Islet precursor cell (in vitro differentiated cells): ENCODE measurements at places on chromosomes 1 and 21.
A peak's percentile ranks its signal among the peaks of the same experiment; 100 is the strongest.

DNA sequence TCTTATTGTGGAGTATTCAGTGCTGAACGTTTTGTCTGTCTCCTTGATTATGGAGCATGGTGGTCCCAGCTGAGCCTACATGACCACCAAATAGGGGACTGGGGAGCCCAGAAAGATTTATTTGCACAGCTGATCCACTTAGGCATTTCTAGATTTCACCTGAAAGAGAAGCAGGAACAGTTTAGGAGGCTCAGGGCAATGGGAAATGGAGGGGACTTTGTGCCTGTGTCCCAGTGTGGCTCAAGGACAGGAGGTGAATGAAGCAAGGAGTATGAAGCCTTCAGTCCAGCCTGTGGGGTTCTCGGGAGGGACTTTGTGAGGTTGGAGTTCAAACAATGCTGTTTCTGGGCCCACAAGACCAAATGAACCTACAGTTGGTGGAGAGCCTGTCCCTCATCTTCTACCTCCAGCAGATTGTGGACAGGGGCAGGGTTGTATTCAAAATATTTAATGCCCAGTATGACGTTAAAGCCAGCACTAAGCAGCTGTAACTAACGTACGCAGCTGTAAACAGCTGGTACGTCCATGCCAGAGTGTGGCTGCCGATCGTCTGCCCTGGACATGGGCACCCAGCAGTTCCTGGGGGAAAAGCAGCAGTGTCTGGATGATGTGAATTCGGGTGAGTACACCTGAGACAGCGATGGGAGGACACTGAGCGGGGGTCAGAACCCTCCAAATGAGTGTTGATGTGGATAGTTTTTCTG, 164.9 kb upstream of the RAB4A start:
- peak; percentile 41 for DNase-seq

- no peak for DNase-seq
Measured at GRCh38 chr1:112141923-112142322, 152.5 kb upstream of the KCND3 start.

DNA sequence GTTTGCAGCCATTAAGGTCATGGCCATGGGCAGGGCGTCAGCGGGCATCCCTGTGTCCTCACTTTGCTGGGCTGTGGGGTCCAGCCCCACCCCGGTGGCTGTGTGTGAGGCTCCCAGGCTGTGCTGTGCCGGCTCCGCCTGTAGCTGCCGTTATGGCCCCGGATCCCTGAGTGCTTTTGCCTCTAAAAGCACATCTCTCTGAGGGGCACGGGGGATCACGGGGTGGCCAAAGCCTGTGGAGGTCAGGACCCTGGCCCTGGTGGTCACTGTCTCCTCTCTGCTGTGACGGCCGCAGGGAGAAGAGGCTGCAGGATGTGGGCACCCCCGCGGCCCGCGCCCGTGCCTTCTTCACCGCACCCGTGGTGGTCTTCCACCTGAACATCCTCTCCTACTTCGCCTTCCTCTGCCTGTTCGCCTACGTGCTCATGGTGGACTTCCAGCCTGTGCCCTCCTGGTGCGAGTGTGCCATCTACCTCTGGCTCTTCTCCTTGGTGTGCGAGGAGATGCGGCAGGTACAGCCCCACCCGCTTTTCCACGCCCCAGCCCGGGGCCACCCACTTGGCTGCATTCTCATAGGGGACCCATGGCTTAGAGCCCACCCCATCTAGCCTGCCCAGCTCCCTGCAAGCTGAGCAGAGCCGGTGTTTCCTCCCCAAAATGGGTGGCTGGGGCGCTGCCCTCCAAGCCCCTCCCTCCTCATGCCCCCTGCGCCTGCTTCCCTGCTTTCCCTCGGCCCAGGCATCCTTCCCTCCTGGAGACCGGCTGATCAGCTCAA, 48.2 kb downstream of the TRPM2 start:
- no peak for DNase-seq

GRCh38 chr21:25956993-25957714, 213.4 kb downstream of the APP start:
- no peak for DNase-seq

DNA sequence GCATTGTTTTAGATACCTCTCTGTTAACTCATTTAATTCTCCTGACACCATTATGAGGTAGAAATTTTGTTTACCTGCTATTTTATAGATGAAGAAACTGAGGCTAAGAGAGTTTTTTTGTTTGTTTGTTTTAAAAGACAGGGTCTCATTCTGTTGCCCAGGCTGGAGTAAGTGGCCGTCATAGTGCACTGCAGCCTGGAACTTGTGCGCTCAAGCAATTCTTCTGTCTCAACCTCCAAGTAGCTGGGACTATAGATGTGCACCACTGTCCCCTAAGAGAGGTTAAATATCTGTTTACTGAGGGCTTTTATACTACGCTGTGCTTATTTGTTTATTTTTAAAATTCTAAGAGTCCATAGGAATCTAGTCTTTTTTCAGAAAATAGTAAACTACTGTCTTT, 43.7 kb upstream of the CACYBP start:
- no peak for DNase-seq

DNA sequence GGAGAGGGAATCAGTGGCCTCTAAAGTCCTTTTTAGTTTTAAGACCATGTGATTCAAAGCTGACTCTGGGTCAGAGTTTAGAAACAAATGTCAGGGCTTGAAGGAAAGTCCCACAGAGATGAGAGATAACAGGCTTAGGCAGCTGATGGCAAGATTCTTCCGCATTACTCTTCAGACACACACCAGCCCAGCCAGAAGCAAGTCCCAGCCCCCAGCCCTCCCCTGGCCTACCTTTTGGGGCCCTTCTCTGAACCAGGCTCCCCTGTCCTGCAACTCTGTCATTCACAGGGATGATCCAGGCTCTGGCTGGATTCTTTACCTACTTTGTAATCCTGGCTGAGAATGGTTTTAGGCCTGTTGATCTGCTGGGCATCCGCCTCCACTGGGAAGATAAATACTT, 13.1 kb upstream of the CASQ1 start:
- DNase-seq: peak; percentile 83

DNA sequence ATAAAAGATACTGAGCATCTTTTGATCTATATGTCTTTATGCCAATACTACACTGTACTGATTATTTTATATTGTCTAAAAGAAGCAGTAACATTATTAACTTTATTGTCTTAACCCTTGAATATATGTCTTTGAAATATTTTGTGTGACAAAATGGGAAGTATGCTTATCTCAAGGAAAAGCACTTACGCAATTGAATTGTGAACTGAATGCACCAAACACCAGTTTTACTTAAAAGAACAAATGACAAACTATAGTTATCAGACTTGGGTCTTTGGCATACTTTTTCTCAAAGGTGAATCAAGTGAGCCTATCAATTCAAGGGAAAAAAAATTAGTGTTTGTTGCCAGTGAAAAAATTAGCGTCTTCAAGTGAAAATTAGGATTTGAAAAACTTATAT, 9.2 kb upstream of the SLC6A9 start:
- no peak for DNase-seq

- DNase-seq: peak; percentile 33
Measured at GRCh38 chr1:33819290-33819912, 44.5 kb upstream of the HMGB4 start.

GRCh38 chr1:172727956-172728603, 69.2 kb downstream of the FASLG start:
- DNase-seq: peak; percentile 69

DNA sequence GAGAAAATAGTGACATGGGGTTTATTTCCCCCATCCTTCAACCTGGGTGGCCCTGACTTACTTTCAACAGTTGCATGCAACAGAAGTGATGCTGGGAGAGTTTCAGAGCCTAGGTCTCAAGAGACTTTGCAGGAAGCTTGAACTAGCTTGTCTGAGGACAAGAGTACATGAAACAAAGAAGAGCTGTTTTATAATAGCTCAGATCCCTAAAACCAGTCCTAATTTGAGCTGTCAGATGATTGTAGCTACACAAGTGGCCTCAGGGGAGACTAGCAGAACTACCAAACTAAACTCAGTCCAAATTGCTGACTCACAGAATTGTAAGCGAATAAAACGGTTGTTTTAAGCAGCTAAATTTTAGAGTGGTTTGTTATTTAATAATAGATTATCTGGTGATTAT, 17.1 kb downstream of the RC3H1 start:
- no peak for DNase-seq

DNA sequence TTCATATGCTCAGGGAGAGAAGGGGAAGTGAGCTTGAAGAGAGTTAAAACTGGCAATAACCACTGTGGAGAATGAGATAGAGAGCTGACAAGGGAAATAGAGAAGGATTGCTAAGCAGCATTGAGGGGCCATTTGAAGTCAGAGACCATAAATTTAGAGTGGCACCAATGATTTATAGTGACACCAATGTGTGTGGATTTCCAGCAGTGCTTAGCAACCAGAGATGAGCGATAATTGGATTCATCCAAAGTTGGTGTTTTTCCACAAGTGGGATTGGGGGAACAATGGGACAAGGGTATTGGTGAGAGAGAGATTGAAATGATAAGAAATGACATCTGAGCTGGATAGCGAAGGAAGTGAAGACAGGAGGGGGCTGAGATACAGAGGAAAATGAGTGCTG, 114.1 kb downstream of the C1orf94 start:
- DNase-seq: no peak

DNA sequence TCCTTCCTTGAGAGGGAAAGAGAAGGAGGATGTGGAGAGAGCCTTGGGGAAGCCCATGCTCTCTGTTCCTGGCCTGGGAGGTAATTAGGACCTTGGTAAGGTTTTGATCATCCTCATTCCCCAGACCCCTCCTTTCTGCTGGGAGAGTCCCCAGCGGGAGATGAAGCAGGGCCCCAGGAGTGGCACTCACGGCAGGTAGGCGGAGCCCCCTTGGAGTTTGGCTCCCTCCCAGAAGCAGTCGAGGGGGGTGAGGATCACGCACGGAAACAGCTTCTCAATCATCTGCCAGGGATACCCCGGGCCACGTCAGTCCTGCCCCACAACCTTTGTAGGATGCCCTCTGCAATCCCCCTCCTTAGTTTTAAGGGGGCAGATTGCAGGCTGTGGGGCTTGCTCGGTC, 11.5 kb downstream of the PTCH2 start:
- no peak for DNase-seq

DNA sequence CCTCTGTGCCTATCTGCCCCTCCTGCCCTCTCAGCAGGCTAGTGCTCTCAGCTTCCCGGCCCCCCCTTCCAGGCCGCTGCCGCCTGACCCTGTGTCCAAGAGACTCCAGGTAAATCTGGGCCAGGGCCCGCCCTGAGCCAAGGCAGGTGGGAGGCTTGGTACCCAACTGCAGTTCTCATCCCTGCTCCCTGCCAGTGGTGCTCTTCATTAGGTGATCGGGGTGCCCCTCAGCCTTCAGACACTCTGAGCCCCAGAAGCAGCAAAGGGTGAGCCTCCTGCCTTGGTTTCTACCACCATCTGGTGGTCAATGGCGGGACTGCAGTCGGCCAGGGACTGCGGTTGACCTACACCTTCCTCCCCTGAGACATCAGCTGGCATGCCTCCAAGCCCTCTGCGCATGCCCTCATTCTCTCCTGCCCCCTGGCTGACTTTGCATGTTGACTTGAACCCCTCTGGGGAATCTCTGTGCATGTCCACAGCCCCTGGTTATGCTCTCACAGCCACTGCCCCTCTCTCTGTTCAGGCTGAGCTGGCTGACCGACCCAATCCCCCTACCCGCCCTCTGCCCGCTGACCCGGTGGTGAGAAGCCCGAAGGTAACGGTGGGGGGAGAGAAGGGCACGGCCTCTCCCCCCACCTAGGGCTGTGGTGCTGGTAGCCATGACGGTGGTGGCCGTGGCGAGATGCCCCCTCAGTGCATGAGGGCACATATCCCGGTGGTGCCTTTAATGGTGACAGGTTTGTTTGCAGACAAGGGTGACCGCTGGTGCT, 2.0 kb upstream of the EFNA4 start:
- peak; percentile 93 for DNase-seq

DNA sequence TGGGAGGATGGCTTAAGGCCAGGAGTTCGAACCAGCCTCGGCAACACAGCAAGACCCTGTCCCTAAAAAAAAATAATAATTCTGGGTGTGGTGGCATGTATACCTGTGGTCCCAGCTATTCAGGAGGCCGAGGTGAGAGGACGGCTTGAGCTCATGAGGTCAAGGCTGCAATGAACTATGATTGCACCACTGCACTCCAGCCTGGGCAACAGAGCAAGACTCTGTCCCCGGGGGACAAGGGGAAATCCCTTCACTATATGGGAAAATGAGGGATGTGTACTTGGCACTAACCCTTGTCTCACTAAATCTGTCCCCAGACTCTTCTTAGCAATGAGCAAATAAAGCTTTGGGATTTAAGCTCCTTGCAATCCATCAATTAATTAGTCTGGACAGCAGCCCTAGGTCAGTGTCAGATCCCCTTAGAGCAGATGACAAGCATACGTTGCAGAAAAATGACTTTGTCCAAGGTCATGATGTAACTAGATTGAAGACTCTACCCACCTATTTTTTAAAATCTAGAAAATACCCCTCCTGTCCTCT, 9.4 kb downstream of the KDM5B start:
- no peak for DNase-seq

DNA sequence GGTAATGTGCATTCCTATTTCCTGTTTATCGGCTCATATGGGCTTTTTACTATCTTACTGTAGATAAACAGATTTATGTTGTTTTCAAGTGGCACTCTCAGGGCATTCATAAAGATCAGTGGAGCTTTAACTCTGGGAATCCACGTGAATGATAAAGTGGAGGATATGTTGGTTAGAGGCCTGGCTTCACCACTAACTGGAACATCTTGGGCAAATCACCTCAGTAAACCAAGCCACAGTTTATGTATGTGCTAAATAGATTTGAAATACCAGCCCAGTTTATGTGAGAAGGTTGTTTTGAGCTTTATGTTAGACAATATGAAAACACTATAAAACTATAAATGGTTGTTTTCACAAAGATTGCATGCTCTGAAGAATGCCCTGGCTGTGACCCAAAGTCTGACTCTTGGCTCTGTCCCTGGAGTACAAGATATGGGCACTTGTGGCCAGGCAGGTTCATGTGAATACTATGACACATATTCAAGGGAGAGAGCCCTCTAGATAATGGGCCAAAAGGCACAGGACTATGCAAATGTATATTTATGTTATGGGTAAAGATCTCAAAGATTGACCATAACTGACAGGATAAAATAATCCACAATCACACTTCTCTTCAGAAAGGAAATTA, 36.7 kb downstream of the FAM163A start:
- no peak for DNase-seq

DNA sequence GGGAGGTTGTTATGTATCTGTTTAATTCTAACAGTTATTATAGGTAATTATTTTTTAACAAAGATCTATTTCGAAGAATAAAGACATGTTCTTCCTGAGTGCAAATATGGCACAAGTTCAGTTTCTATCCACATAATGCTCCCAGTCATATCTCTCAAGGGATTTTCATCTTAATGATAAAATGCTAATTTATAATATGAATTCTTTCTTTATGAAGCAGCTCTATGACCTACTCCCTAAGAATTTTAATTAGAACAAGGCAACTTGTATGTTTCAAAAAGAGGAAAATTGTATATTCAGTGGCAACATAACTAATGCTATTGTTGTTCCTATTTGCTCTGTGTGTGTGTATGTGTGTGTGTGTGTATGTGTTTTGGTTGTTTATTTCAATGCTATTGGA, 1222.1 kb upstream of the NCAM2 start:
- DNase-seq: no peak

- DNase-seq: no peak
Measured at GRCh38 chr1:93042187-93043056, 36.7 kb upstream of the MTF2 start.

- DNase-seq: no peak
Measured at GRCh38 chr1:235455823-235456222, 48.4 kb downstream of the B3GALNT2 start.

- DNase-seq: peak; percentile 55
Measured at GRCh38 chr1:50329332-50329932, 93.8 kb downstream of the DMRTA2 start.
